ENCODE measurements at places on chromosomes 6 and 20.

- no peak for DNase-seq
These were observed 20.7 kb downstream of the GATA5 start for GRCh38 chr20:62454904-62455636.

- DNase-seq, result no peak
These were observed 291.0 kb downstream of the ZFAND3 start for GRCh38 chr6:38110481-38110971.

- DNase-seq, result no peak
These were observed 227.3 kb downstream of the TBX18 start for GRCh38 chr6:84536885-84537638.

- no peak for DNase-seq
These were observed 180.0 kb downstream of the WDR27 start for GRCh38 chr6:169521825-169522224.

DNA sequence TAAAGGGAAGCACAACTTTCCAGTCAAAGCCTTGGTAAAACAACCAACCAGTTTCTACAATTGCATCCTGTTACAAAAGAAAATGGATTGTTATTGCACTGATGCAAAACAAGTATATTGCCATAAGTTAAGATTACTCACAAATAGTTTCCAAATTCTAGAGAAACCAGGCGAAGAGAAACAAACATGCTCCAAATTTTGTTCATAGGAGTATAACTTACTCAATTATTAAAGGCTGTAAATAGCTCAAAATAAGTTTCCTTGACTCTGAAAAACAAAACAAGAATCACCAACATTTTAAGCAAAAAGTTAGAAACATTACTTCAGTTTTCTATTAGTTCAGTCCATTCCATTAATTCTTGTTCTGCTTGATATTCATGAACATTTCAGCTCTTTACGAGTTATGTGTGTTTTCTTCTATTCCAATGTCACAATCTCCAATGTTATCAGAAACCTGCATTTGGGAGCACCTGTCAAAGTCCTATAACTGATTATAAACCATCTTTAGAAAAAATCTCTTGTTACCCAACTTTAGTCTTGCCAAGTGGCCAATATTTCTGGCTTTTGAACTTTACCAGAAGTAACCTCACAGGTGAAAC lies 137.9 kb upstream of the THBS2 start:
- DNase-seq, result no peak

DNA sequence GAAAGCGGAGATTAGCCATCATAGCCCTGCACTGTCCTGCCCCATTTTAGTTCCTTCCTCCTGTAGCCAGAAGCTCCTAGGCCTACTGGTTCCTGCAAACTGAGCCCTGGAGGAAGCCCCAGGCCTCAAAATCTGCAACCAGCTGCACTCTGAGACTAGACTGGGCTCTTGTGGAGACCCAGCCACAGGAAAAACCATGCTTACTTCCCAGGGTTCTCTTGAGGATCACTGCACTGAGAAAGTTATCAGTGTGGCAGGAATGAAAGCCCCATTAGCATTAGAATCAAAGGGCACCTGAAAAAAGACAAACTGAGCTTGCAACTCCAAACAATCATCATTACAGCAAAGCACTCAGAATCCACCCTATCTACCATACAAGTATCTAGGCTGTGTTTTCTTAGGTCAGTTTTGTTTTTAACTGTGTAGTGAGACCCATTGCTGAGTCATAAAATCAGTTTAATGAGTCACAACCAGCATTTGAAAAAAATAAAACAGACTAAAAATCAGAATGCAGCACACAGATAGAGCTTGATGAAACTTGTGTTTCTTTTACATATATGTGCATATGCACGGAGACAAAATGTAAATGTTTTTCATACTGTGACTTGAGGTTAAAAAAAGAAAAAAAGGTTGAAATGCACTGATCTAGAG lies 91.0 kb downstream of the UNC5CL start:
- no peak for DNase-seq

- DNase-seq, result no peak
These were observed 113.7 kb upstream of the GGTLC1 start for GRCh38 chr20:24102290-24102689.

- DNase-seq, result no peak
These were observed 101.4 kb upstream of the SCGN start for GRCh38 chr6:25550631-25551030.

GRCh38 chr6:11491596-11492463 lies 45.7 kb upstream of the TMEM170B start:
- DNase-seq, result no peak

GRCh38 chr6:34951731-34952130 lies 62.7 kb downstream of the ANKS1A start:
- DNase-seq, result no peak

DNA sequence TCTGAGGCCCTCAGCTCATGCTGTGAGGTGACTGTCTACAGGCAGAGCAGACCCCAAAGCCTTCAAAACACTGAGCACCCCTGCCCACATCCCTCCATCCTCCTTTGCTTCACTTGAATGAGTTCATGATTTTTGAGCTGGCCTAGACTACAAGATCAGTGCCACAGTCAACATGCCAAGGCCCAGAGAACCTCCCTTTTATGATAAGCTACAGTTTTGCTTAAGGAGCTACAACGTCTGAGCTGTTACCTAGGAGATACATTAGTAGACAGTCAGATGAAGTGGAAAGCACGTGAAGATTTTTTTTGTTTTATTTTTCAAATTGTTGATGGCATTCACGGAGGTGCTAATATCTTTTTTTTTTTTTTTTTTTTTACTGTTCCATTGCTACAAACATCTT lies 139.0 kb downstream of the SOBP start:
- DNase-seq, result no peak

DNA sequence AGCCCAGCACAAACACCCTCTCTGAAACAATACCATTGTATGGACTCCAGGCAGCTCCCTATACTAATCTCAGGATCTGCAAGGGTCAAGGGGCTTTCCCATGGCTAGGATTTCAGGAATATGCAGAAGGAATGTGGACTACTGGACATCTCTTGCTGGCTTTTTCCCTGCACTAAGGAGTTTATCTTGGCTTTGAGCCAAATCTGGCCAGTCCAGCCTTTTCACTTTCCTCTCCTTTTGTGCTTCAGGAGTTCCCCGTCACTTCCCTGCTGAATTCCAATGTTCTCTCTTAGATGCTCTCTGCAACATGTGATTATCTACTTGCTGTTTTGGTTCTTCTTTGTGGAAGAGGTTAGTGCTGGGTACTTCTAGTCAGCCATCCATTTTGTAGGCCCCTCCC lies 568.2 kb downstream of the HDGFL1 start:
- DNase-seq, result no peak

DNA sequence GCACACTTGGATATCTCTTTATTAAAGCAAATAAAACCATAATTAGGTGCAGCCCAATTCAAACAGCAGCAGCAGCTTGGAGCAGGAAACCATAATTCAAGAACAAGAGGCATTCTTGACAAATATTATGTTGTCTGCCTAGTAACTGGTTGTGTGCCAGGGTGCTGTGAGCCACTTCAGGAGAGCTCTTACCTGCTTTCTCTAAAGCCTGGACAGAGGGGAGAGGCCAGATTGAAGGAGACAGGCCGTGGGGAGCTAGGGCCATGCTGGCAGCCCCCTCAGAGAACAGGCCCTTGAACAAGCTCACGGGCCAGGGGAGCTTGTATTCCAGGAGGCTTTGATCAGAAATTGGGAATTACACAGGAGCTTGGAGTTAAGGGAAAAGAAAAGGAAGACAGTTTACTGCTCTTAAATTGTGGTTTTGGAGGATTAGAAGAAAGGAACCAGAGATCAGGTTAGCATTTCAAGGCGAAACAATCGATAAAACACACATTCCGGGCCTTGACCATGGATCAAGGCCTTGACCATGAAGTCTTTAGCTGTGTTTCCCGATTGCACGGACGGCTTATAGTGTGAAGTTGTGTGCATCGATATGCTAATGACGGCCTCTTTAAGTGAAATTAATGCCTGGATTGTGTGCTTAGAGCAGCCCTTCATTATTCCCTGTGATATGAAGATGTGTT lies 69.8 kb upstream of the NKX2-2 start:
- no peak for DNase-seq

DNA sequence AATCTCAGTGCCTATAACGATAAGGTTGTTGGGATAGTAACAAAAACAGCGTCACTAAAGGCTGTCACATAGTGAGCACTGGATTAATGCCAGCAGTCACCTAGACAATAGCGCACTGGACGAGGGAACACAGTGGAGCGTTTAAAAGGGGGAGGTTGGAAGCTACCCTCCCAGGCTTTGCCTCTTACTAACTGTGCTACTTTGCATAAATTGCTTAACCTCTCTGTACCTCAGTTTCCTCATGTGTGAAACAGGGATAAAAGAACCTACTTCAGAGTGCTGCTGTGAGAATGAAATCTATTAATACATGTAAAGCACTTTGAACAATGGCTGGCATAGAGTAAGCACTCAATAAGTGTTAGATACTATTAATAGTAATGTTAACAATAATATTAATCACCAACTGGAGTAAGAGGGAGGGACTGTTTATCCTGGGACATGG lies 10.5 kb downstream of the BCL2L1 start:
- no peak for DNase-seq

DNA sequence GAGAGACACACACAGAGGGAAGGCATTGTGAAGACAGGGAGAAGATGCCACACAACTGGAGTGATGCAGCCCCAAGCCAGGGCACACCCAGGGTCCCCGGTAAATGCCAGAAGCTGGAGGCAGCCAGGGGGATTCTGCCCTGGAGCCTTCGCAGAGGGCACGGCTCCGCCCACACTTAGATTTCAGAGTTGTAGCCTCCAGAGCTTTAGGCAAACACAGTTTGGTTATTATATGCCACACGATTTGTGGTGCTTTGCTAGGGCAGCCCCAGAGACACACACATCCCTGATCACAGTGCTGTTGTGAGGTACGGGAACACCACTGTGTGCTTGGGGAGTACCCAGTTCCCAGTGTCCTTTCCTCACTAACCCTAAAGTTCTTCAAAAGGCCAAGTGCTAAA lies 280.6 kb downstream of the SMOC2 start:
- DNase-seq, result no peak

GRCh38 chr6:66605971-66606370 lies 898.9 kb upstream of the EYS start:
- DNase-seq, result no peak

DNA sequence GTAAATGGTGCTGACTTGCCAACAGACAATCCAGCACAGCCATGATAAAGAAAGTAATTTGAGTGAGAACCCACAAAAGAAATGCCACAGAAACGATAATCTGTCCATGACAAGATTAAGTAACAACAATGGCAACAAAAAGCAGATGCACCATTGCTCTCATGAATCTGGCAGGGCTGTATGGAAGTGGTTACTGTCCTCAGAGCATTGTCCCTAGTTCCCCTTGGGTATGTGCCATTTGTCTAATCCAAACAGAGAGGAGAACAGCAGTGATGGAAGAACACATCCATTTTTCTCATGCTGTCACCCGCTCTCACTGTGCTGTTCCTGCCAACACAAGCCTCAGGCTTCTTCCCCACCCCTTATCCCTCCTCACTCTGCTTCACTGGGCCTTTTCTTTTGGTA lies 65.8 kb downstream of the REV3L start:
- no peak for DNase-seq

DNA sequence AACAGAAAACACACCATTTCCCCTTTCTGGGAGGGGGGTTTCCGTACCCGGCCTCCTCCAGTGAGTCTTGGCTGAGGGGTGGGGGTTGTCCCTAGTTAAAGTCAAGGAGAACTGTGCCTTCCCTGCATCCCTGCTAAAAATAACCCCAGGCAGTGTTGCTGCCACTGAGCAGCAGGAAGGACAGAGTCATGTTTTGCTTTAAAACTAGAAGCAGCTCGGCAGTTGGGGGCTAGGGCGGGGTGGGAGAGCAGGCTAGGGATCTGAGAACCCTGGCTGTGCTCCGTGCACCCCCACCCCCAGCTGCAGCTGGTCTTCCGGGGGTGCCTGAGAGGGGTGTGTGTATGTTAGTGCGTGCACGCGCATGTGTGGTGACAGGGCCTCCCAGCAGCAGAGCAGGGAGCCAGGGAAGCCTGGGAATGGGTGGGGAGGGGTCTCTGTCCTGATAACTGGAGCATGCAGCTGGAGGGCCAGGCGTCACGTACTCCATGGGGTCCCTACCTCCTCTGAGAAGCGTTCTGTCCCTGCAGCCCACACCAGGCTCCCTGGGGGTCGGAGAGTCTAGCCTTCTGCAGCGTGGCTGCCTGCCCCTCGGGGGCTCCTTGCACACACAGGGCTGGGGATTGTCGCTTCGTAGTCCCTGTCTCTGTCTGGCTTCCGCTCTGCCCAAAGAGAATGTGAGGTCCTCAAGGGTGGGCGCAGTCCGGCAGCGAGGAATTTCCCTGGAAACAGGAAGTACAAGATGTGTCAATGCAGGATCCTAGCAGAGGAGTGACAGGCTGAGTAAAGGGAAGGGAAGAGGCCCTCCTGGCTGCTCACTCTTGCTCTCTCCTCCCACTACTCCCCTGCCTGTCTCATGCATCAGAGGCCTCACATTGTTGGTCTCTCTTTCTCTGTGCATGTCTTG lies 16.8 kb upstream of the ARMC12 start:
- peak; percentile 14 for DNase-seq

DNA sequence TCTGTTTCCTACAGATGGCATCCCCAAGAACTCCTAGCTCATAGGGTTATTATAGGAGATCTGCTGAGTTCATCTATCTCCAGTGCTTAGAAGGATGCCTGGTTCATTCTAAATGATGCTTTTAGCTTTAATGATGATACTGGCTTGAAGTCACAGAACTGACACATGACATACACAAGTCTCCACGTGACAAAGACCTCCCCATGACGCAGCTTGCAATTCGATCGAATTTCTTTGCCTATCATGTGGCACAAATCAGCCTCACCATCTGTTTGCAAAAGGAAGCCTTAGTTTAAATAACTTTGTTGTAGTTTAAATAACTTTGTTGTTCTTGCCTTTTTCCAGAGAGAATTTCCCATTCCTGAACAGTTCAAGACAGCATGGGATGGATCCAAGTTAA lies 44.1 kb upstream of the FAM8A1 start:
- DNase-seq, result no peak

DNA sequence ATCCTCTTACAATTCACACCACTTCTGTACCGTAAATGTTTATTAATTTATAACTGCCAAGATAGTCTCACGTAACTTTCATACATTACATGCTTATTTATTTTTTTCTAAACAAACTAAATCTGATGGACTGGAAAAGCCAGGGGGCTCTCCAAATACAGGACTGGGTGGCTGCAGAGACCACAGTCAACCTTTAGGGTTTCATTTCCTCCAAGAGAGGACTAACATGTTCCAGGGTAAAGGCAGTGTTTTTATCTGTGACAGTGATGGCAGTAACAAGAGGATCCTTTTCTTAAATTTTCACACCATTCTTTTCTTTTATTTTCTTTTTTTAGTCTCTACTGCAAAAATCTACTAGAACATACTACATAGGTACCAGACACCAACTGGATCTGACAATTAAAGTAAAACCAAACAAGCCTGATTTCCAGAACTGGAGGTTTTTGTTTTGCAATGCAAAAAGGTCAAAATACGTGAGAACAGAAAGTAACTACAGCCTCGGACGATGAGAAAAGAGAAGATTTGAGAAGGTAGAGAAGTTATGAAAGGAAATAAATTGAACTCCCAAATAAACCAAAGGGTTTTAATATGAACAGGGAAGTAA lies 1.2 kb downstream of the LMBRD1 start:
- DNase-seq, result peak; percentile 11

- DNase-seq, result no peak
These were observed 596.4 kb downstream of the MMUT start for GRCh38 chr6:48866682-48867081.

GRCh38 chr20:33552519-33552918 lies 62.6 kb downstream of the CBFA2T2 start:
- DNase-seq, result no peak
